Right kidney (tissue), 9 donors: ENCODE measurements at places on chromosomes 13 and 19.

GRCh38 chr13:58598241-58598640, 966.7 kb downstream of the PCDH17 start:
- DNase-seq: no peak

- no peak for DNase-seq
These were observed 93.0 kb upstream of the ARGLU1 start for GRCh38 chr13:106660746-106661625.

DNA sequence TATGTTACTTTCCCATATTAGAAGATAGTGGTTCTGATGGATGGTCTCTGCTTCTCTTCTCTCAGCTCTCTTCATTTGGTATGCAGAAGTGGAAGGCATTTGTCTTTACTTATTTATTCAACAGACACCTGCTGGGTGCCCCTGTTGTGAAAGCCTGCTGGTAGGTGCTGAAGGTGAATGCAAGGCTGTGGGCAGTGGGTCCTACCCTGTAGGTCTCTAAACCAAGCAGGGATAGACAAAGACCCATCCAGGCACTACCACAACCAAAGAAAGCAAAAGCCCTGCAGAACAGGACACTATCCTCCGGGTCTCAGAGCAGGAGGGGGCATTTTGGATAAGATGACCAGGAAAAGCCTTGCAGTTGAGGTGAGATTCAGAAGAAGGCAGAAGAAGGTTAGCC, 106.1 kb downstream of the STARD13 start:
- DNase-seq: no peak

DNA sequence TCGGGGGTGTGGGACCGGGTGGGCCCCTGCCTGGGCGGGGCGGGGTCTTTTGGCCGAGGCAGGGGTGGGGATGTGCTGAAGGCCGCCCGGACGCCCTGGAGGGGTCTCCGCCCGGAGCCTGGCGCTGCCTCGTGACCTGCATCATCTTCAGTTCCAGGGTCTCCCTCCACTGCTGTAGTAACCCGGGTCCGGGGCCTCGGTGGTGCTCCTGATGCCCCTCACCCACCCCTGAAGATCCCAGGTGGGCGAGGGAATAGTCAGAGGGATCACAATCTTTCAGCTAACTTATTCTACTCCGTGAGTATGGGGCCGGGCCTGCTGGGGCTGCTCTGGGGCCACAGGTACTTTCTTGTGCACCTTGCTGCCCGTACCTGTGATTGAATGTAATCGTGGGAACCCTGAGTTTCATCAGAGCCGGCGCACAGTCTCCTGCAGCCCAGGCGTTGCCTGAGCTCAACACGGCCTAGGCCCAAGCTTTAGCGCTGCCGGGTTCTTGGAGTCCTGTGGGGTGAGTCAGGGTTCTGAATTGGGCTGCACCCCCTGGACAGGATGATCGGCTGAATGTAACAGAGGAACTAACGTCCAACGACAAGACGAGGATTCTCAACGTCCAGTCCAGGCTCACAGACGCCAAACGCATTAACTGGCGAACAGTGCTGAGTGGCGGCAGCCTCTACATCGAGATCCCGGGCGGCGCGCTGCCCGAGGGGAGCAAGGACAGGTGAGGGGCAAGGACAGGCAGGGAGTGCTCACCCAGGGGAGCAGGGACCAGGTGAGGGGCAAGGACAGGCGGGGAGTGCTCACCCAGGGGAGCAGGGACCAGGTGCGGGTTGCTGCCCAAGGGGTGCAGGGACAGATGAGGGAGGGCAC, 10.5 kb downstream of the PEAK3 start:
- peak; percentile 34 for DNase-seq

GRCh38 chr13:21595546-21595822, 8.5 kb downstream of the MICU2 start:
- DNase-seq: no peak

DNA sequence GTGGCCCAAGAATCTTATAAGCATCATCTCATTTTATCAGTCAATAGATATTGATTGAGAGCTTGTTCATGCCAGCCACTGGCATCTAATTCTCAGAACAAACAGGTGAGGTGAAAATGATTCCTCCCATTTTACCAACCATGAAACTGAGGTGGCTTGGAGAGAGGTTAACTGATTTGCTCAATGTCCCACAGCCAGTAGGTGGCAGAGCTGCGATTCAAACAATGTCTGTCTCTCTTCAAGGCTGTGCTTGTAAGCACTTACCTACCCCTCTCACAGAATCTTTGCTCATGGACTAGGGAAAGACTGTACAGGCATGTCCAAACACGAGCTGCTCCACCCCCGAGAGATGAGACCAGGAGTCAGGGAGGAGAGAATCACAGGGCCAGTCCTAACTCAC, 21.5 kb upstream of the GSX1 start:
- no peak for DNase-seq

DNA sequence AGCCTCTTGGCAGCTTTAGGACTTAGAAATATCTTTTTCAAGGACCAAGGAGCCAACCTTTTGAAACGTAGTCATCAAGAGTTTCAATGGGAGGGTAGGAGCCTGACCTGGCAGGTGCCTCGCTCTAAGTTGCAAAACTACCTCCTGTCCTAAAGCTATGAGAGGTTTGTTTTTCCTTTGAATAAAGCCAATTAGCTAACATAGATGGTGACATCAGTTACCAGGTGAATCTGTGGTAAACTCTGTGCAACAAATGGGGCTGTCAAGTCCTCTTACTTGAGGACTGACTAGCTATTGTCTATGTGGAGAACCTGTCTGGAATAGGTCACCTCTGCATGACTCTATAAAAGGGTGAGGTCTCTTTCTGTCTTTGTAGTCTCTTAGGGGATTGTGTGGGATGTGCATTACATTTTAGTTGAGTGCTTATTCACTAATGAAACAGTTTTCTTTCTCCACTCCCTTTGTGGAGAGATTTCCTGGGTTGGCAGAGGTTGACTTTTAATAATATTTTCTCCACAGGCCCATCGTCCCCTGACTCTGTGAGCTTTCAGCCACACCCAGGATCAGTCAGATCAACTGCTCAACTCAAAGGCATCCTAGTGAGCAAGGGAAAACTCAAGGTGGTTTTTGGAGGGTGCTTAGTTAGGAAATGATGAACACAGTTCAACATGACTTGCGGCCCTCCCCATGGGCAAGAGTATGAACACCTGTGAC, 9.9 kb downstream of the ARL11 start:
- no peak for DNase-seq

DNA sequence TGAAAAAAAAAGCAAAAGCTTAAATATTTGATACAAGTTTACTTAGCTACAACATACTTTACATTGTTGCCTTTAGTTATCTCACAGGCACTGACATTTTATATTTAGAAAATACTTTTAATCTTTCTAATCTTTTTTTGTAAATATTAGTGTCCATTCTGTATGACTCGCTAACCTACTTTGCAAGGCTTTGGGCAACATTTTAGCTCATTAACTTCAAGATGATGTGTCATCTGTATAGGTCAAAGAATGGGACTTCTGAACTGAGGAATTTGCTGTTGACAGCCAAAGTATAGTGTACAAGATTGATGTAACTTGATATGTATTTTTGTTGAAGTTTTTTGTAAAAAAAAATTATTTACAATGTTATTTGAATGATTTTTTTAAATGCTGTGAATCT, 2.7 kb upstream of the C1QTNF9 start:
- no peak for DNase-seq

- DNase-seq: no peak
These were observed 997 bp upstream of the KCNN4 start for GRCh38 chr19:43781630-43782310.

DNA sequence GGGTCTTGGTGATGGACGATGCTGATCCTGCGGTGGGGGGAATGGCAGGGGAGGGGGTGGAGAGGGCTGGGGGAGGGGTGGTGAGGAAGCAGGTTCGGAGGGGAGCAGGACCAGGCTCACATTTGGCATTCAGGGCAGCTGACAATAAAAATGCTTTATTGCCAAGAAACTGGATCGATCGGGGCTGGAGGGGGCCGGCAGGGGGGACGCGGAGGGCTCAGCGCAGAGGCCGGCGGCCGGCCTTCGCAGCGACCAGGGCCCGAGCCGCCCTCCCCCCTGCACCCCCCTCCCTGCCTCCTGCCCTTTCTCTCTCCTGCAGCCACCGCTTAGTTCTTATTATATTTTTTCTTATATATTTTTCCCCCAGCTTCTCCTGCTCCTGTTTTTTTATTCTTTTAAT, 18.1 kb upstream of the POU2F2 start:
- DNase-seq: no peak

- DNase-seq: no peak
These were observed 1.9 kb downstream of the ZC3H4 start for GRCh38 chr19:47111682-47112165.

DNA sequence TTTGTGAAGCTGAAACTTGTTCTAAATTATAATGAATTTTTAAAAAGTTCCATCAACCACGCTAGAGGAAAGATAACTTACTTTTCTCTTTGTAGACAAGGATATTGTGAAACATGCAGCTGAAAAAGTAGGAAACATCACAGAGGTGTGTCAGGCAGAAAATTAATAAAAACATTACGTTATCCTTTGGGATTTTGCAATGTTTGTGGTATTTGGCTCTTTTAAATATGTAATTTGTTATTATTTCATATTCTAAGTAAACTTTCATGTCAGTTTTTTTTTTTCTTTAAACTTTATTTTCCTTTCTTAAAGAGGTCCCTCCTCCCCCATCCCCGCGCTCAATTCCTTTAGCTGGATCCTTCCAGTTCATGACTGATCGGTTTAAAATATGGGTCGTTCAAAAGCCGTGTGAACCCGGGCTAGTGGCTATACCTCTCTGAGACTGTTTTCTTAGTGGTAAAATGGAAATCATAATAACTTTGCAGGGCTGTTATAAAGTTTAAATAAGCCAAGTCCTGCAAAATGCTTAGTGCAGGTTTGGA, 740 bp upstream of the CCDC61 start:
- DNase-seq: no peak

- DNase-seq: no peak
These were observed 106.1 kb upstream of the DOCK9 start for GRCh38 chr13:99083981-99084380.

DNA sequence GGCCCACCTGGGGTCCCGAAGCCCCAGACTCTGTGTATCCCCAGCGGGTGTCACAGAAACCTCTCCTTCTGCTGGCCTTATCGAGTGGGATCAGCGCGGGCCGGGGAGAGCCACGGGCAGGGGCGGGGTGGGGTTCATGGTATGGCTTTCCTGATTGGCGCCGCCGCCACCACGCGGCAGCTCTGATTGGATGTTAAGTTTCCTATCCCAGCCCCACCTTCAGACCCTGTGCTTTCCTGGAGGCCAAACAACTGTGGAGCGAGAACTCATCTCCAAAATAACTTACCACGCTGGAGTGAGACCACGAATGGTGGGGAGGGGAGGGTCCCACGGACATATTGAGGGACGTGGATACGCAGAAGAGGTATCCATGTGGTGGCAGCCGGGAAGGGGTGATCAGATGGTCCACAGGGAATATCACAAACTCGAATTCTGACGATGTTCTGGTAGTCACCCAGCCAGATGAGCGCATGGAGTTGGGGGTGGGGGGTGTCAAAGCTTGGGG, 1.0 kb upstream of the ICAM5 start:
- peak; percentile 22 for DNase-seq

DNA sequence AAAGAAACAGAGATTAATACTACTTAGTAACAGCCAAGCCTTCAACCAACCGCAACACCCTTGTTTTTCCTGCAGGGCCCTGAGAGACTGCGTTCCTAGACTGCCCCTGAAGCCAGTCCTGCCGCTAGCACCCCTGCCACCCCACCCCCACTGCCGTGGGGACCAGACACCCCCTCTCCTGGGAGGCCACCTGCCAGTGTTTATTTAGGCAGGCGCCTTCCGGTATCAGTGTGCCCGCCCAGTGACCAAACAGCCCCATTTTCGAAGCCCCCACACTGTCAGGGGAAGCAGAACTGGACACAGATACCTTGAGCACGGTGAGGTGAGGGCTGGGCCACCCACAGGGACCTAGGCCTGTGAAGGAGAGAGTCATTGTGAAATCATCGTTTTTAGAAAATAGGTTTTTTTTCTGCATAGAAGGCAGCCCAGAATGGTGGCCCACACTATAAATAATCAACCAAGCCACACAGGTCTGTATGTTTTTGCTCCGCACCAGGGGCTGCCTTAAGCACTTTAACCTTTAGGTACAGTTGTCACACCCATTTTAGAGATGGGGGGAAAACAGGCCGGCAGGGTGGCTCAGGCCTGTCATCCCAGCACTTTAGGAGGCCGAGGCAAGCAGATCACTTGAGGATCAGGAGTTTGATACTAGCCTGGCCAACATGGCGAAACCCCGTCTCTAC, 3.5 kb upstream of the TLE5 start:
- no peak for DNase-seq

DNA sequence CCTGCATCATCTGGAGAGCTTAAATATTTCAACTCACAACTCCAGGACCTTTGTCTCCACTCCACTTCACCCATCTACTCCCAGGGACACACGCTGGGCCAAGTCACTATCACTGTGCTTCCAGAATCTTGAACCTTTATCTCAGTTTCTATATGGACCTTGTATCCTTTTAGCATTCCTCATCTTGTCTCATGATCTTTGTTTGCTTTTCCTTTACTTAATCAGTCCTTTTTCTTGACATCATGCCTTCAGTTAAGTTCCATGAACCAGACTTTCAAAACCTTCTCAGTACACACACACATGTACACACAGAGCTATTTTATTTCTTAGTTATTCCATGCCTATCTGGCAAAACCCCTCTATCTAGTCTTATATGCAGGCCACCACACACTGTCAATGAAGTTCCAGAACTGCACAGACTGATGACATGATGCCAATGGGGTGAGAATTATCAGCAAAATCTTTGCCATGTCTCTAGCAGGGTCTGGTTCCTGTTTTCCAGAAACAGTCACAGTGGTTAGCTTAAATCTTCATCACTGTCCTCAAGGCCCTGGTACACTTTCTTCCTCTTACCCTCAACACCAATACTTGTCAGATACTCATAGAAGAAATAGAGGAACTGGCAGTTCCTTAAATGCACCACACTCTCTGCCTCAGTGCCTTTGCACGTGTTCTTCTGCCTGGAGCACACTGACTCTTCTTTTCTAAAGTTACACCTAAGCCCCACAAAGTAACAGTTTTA, 77.6 kb upstream of the STARD13 start:
- DNase-seq: no peak

GRCh38 chr13:20711301-20712044, 8.0 kb downstream of the IL17D start:
- DNase-seq: no peak
